Stimulated activated CD4-positive, alpha-beta T cell treated with anti-CD3 and anti-CD28 coated beads, Interleukin-1b, Interleukin-23, amount 100 ng/mL, for 1 hour (primary cell): ENCODE measurements at places on chromosomes 2 and 18.

DNA sequence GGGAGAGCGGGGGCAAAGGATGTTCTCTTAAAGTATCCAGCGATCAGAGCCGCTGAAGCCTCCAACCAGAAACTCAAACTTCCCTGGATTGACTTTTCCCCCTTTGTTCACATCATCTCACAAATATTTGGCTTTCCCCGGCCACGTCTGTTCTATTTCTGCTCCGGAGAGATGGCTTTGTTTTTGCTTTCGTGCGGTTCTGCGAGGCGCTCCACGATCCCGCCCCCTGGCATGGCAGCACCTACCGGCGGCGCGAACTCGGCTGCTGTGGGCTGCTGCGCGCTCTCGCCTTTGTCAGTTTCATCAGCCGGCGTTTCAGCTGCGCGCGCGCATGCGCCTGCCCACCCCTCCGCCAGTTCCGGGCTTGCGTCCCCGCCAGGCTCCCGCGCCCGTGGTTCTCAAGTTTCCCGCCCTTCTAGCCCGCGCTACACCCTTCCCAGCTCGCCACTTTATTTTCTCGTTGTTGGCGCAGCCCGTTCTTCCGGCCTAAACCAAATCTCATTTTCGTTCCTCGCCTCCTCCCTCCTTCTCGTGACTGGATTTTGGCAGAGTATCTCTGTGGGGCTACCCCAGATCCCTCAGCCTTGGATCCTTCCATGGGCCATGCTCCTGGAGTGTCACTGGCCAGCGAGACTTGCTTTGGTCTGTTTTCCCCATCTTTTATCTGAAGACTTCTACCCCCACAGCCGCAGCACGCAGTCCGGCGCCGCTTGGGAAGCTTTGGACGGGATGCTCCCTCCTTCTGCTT lies 98.0 kb downstream of the INSIG2 start:
- peak; percentile 60 for DNase-seq

DNA sequence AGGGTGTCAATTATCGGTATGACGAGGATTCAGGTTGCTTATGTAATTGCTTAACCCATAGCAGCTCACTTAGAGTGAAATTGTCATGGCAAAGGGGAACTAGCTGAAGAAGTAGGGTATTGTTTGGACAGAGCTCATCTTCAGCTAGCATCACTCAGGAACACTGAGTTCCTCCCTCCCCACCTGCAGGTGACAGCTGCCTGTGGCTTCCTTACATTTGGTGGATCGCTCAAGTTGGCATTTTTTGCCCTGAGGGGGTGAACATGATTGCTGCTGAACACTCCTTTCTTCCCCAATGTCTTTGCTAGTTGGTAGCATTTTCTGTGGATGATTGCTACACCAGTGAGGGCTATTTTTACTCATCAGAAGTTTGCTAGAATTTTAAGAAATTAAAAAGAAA lies 86.7 kb upstream of the THUMPD2 start:
- no peak for DNase-seq

DNA sequence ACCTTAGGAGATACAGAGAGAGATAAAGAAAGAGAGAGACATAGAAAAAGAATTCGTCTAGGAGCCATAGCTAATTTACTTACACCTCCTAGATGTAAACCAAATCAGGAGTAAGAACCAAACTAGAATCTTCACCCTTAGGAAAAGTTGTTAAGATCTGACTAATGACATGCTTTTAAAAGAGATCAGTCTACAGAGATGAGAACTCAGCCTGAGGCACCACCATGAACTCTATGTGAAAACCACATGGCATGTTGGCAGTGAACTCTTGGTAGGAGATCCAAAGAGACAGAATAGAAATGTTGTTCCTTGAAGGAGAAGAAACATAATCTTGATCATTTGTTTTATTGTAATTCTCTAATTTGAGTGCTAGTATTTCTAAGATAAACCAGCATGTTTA lies 585.4 kb upstream of the ID2 start:
- DNase-seq, result no peak

GRCh38 chr2:105621038-105621437 lies 123.7 kb upstream of the NCK2 start:
- no peak for DNase-seq

DNA sequence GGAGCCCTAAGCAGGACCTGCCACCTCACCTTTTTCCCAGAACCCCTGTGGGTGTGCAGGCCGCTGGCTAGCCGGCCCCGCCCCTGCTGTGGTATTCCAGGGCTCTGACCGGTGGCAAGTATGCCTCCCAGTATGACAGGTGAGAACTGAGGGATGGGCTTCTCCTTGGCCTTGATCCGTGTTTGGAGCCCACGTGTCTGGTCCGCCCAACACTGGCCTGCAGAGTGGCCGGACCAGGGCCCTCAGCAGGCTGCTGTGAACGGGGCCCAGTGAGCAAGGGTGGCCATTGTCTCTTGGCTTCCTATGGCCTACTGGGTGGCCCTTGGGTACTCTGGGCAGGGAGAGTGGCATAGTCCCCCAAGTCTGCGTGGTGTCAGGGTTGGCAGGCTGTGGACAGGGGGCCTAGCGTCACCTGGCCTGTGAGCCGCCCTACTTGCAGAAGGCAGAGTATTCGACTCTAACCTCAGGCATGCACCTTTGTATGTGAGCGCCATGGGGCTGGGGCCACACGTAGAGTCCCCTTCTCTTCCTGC lies 1.8 kb downstream of the RNPEPL1 start:
- DNase-seq, result no peak

DNA sequence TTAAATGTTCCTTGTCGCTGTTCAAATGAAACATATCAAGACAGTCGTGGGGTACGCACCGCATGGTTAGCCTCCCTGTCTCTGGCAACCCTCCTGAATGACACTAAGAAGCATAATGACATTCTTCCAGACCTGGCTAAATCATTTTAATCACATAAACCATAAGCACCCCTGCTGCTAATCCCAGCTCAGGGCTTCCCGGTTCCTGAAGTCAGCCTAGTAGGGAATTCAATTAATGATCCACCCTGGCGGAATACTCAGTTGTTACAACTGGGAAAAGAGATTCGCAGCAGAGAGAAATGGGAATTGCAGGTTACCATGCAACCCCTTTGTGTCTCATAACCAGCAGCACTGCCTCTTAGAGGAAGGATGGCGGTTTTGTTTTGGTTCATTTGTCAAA lies 200.8 kb upstream of the AGAP1 start:
- no peak for DNase-seq

- no peak for DNase-seq
These were observed 181.7 kb upstream of the ETAA1 start for GRCh38 chr2:67215214-67216055.

- DNase-seq, result no peak
These were observed 47.4 kb upstream of the SMAD7 start for GRCh38 chr18:48997985-48998831.

- DNase-seq, result no peak
These were observed 15.8 kb upstream of the MTCL1 start for GRCh38 chr18:8689517-8689916.

- no peak for DNase-seq
These were observed 83.4 kb downstream of the PXDN start for GRCh38 chr2:1660656-1661640.

GRCh38 chr2:161039071-161039470 lies 121.2 kb upstream of the TANK start:
- DNase-seq, result no peak

DNA sequence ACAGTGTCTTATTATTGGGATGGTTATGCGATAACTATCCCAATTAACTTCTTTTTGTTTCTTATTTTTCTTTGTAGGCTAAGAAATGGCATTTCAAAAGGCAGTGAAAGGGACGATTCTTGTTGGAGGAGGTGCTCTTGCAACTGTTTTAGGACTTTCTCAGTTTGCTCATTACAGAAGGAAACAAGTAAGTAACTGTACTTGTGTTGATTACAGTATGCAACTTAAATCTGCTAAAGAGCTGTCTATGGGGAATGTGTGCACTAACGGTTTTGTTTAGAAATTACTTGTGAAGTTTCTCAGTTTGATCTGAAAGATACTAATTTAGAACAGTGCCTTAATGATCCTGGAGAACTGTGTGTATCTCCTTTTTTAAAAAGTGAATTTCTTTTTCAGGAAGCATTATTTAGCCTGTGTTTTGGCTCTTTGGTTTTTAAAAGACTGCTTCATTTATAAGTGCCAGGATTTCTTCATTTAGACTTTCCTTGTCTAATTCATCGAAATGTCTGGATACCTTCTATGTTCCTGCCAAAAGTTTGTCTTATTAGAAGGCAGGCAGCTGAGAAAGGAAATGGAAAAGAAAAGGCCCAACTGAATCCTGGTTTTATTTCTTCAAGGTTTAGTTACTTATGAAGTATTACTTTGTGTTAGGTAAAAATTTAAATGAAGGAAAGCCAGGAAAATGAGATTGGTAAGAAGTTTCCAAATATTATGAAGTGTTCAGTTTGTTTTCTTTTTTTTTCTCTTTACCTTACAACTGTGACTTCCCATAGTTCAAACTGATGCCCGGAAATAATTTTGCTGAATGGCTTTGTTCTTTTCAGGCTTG lies 40.1 kb downstream of the GPD2 start:
- no peak for DNase-seq

DNA sequence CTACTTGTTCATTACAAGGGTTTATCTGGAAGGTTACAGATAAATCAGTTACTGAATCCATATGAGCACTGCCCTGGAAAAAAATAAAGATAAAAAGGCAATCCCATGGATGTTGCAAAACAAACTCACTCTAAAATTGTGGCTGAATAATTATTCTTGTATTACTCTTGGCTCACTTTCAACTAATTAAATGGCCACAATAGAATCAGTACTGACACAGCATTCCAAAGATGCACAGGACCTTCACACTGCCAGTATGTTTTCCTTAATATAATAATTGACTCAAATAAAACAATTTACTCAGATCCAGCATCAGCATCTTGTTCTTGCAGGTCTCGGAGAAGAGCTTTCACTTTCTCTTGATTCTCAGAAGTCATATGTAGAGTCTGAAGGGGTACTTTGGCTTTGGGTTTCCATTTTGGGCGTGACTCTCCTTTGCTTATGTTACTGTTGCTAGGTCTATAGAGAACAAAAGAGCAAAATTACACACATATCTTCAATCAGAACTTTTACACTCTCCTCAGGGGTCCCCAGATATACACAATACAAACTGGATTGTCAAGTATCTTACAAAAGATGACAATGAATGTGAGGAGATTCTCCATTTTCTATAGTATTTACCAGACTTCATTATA lies 12.6 kb downstream of the DHX57 start:
- DNase-seq, result no peak

GRCh38 chr18:78129260-78129659 lies 850.4 kb upstream of the SALL3 start:
- DNase-seq, result no peak

DNA sequence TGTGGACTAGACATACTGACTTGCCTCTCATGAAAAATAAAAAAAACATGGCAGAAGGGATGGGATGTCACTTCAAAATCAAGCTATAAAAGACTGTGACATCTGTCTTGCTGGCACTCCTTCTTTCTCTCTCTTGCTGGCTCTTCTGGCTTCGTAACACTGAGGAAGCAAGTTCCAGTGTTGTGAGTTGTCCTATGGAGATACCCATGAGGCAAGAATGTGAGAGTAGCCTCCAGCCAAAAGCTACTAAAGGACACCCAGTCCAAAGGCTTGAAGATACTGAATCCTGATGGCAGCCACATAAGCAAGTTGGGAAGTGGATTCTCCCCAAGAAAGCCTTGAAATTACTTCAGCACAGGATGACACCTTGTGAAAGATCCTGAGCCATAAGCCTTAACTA lies 376.1 kb upstream of the TMEFF2 start:
- no peak for DNase-seq

GRCh38 chr2:158835431-158835830 lies 40.3 kb downstream of the DAPL1 start:
- DNase-seq, result no peak

DNA sequence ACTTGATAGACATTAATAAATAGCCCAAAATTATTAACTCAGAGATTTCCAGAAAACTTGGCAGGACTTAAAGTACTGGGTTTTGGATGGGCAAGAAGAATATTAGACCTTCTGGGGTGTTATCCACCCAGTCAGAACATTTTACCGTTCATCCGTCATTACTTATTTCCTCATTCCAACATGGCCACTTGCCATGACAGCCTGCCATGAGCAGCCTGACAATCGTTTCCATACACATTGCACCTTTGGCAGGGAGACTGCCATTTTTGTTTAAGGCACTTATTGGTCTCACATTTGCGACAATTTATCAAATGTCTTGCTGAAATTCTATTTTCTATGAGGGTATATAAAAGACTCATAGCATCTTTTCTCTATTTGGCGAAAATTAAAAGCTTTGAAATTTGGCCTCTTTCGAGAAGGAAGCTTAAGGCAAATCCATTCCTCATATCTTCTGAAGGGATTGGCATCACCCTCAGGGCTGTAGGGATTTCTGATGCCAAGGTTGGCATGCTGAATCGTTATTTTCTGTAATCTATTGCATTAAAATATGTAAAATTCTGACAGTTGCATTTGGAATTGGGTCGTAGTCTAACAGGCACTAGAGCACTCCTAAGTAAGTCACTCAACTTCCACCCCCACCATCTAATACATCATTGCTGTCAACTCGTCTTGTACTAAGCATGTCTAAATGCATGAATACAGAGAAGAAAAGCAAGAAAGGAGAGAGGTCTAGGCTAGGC lies 406.3 kb upstream of the PIK3C3 start:
- DNase-seq, result no peak

DNA sequence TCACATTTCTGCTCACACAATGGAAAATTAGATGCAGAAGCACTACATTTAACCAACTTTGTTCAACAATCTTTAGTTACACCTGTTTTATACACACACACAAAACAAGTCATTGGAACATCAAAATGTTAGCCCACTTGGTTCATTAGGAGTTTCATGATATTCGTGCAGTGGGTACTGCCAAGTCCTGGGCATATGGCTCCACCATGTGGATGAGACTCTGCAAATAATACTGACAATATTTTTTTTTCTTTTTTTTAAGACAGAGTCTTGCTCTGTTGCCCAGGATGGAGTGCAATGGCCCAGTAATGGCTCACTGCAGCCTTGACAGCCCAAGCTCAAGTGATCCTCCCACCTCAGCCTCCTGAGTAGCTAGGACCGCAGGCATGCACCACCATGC lies 34.5 kb upstream of the GRB14 start:
- DNase-seq, result no peak

DNA sequence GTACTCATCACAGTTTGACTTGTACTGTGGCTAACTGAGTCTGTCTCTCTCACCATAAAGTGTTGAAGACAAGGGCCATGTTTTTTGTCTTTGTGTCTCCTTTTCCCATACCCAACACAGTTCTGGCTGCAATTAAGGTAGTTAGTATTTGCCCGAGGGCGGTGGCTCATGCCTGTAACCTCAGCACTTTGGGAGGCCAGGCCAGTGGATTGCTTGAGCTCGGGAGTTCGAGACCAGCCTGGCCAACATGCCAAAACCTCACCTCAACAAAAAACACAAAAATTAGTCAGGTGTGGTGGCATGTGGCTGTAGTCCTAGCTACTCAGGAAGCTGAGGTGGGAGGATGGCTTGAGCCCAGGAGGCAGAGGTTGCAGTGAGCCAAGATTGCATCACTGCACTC lies 6.9 kb upstream of the KIF3C start:
- no peak for DNase-seq

DNA sequence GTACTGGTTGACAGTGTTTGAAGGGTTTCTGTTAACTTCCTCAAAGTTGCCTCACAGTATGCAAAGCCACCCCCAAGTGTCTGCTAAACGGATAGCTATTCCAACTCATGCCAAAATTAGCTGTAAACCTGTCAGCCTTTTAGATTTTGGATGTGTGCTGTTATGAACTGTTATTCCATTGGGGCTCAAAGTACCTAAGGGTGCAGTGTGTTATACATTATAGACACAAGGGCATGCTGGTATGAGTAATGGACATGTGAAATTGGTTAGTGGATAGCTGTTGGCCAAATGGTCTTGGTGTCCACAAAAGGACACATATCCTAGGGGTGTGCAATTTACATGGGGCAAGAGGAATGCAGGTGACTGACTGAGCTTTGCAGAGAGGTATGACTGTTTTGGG lies 33.7 kb upstream of the CCBE1 start:
- no peak for DNase-seq

GRCh38 chr2:28336264-28336980 lies 56.2 kb upstream of the FOSL2 start:
- no peak for DNase-seq
